Endodermal cell (in vitro differentiated cells): ENCODE measurements at places on chromosomes 2 and 18. TPM values are rescaled to one million over a fixed set of nuclear protein-coding genes. Genes with fewer than 3 reads are reported as not detected.

DNA sequence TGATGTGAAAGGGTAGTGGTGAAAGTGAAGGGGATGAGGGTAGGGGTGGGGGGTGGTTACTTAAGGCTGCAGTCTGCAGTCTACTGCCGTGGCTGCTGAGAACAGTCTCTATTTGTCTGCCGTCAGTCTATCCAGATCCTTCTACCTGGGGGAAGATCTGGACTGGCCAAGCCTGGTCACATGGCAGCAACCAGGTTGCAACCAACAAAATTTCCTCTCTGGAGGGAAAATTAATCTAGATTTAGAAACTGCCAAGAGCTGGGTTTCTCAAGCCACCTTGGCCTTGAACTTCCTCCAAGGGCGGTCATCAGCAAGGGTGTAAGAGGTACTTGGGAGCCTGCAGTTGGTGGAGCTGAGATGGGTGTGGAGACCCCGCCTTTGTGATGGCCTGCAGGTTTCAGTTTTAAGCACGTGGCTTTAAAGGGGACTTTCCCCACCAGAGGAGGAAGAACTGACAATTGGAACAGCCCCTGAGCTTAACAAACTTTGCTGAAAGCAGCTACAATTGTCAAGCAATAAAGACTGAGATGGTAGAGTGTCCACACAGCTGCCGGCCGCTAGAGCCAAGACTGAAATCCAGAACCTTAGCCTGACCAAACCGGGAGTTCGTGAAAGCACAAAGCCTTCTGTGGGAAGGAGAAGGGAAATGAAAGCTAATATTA is 31.4 kb upstream of the KCMF1 start:
- no peaks in the 10 kb centered on the region for H3K4me1 ChIP-seq
- no peak overlapping the region for H3K4me3 ChIP-seq
- H3K27me3 ChIP-seq = no peaks in the 10 kb centered on the region
- no peak for DNase-seq
- no peaks in the 10 kb centered on the region for H3K36me3 ChIP-seq
- H3K27ac ChIP-seq = no peak overlapping the region

GRCh38 chr2:48722391-48722790 is 33.1 kb downstream of the LHCGR start:
- H3K36me3 ChIP-seq = no peaks in the 10 kb centered on the region
- H3K4me3 ChIP-seq = no peak overlapping the region
- no peaks in the 10 kb centered on the region for H3K4me1 ChIP-seq
- H3K27ac ChIP-seq = no peak overlapping the region

Gene LRPPRC
- 108 to 121 TPM (median 117 TPM) in 3 replicates for total RNA-seq

DNA sequence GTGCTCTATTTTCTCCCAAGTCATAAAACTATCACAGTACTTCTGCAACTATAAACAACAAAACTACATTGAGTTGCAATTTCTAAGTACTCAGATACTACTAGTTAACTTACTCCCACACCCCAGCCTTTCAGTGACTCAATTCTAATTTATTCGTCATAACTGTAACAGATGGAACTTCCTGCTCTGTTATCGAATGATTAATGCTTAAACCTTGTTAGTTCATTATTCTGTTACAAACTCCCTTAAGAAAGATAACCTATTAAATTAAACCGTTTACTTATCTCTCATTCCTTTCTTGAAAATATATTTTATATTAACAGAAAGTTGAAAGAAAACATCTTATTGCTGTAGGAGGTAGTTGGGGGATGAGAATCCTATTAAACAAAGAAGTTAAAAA is 17.0 kb downstream of the TNFAIP6 start:
- no peak overlapping the region for H3K27ac ChIP-seq
- H3K36me3 ChIP-seq = no peaks in the 10 kb centered on the region
- no peaks in the 10 kb centered on the region for H3K27me3 ChIP-seq
- no peaks in the 10 kb centered on the region for H3K4me1 ChIP-seq
- DNase-seq = no peak

- no peak overlapping the region for H3K27ac ChIP-seq
- H3K27me3 ChIP-seq = no peaks in the 10 kb centered on the region
- no peak for DNase-seq
- no peaks in the 10 kb centered on the region for H3K4me1 ChIP-seq
Measured at GRCh38 chr2:212987492-212987891, 163.9 kb downstream of the IKZF2 start.

Gene UGT1A8
- total RNA-seq = 0.09 TPM in 1 of 2 replicates, not detected in the other

DNA sequence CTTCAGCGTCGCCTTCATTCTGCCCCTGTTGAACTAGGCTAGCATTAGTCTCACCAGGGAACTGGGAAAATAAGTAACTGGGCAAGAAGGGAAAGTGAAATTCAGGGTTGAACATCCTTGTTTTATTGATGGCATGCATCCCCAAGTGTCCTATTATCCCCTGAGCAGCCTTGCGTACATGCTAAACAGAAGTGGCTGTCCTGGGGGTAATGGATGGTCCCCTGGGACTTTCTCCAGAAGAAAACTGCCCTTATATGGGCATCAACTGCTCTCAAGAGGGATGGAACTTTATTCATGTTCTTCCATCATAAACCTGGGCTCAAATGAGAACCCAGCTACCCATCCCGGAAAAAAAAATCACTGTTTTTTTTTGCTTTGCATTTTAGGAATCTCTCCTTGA is 11.8 kb upstream of the SMIM21 start:
- no peak overlapping the region for H3K4me3 ChIP-seq
- H3K27me3 ChIP-seq = no peaks in the 10 kb centered on the region
- no peaks in the 10 kb centered on the region for H3K4me1 ChIP-seq

Gene MYO5B
- 12.0 to 13.8 TPM (median 12.2 TPM) in 3 replicates for total RNA-seq

GRCh38 chr2:230669386-230669950 is 43.2 kb upstream of the CAB39 start:
- H3K27ac ChIP-seq = no peak overlapping the region
- peaks cover 4% of the 10 kb centered on the region for H3K27me3 ChIP-seq
- DNase-seq = peak; percentile 22
- H3K4me1 ChIP-seq = peaks cover 6% of the 10 kb centered on the region

- no peak overlapping the region for H3K4me3 ChIP-seq
- no peaks in the 10 kb centered on the region for H3K4me1 ChIP-seq
Measured at GRCh38 chr2:15949126-15949525, 8.8 kb downstream of the MYCN start.

DNA sequence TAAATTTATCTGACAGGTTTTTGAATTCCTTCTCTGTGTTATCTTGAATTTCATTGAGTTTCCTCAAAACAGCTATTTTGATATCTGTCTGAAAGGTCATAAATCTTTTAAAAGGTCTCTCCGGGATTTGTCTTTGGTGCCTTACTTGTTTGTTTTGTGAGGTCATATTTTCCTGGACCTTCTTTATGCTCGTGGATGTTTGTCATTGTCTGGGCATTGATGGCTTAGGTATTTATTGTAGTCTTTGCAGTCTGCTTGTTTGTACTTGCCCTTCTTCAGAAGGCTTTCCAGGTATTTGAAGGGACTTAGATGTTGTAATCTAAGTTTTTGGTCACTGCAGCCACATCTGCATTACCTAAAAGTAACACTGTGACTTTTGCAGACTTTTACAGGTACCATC is 355.2 kb downstream of the PARD3B start:
- no peak overlapping the region for H3K27ac ChIP-seq
- H3K27me3 ChIP-seq = no peaks in the 10 kb centered on the region

Gene SNTG2
- total RNA-seq = 11.6 and 11.9 TPM in 2 replicates

Gene KHK
- 3.3 and 6.0 TPM in 2 replicates for total RNA-seq

- peaks cover 9% of the 10 kb centered on the region for H3K4me1 ChIP-seq
- H3K27me3 ChIP-seq = no peaks in the 10 kb centered on the region
- no peak for DNase-seq
- no peaks in the 10 kb centered on the region for H3K36me3 ChIP-seq
- no peak overlapping the region for H3K4me3 ChIP-seq
Measured at GRCh38 chr2:17589406-17590035, 49.0 kb downstream of the VSNL1 start.

DNA sequence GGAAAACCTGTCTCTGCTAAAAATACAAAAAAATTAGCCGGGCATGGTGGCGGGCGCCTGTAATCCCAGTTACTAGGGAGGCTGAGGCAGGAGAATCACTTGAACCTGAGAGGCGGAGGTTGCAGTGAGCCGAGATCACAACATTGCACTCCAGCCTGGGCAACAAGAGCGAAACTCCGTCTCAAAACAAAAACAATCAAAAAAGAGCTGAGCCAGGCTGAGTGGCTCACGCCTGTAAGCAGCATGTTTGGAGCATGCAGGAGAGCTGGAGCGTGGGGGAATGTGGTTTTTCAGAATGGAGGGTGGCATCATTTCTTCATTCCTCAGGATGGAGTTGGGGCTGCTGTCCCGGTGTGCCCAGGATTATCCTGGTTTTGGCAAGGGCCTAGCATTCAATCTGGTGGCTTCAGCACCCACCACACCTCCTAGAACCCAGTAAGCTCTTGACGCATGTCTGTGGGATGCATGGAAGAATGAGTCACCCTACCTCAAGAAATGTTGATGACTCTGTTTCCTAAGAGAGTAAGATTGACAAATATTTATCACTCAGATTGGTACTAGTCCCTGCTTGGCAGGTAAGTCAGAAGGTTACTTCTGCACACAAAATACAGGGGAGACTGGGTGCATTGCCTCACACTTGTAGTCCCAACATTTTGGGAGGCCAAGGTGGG is 90.2 kb upstream of the ODC1 start:
- no peaks in the 10 kb centered on the region for H3K4me1 ChIP-seq
- no peaks in the 10 kb centered on the region for H3K27me3 ChIP-seq
- H3K36me3 ChIP-seq = no peaks in the 10 kb centered on the region
- no peak overlapping the region for H3K4me3 ChIP-seq

Gene GALR1
- total RNA-seq = 0.05 TPM in 1 of 3 replicates, not detected in the others

DNA sequence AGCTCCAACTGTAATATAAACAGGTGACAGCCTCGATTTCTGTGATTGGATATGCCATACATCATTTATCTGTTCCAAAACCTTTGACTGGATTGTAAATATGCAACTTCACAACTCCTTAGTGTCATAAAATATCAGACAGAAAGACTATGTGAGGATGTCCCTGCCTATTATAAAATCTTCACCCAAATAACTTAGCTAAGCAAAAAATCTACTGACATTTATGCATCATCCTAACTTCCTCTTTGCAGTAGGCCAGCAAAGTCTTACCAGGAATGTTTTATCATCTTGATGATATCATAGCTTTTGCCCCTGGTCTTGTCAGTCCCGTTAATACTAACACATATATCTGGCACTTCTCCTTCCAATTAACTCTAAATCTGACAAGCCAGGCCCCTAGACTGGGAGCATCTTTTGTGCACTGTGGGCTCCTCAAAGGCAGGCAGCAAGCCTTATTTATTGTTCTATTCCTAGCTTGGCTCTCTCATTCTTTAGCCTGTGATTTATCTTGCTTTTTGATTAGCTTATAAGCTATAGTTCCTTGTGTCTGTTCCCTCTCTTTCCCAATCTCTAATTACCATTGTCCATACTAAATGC is 356.5 kb upstream of the HNMT start:
- no peak overlapping the region for H3K4me3 ChIP-seq
- no peaks in the 10 kb centered on the region for H3K36me3 ChIP-seq
- no peak for DNase-seq
- H3K27ac ChIP-seq = no peak overlapping the region

- no peaks in the 10 kb centered on the region for H3K36me3 ChIP-seq
- H3K4me1 ChIP-seq = no peaks in the 10 kb centered on the region
- H3K4me3 ChIP-seq = no peak overlapping the region
- no peaks in the 10 kb centered on the region for H3K27me3 ChIP-seq
- DNase-seq = no peak
- no peak overlapping the region for H3K27ac ChIP-seq
Measured at GRCh38 chr18:13481820-13482617, 244.3 kb downstream of the FAM210A start.

Gene SH3RF3
- 0.99 to 1.5 TPM (median 1.4 TPM) in 3 replicates for total RNA-seq

GRCh38 chr18:50315100-50315871 is 27.8 kb upstream of the CXXC1 start:
- H3K27ac ChIP-seq = no peak overlapping the region
- no peak for DNase-seq
- peaks cover 5% of the 10 kb centered on the region for H3K27me3 ChIP-seq

Gene NGEF
- 2.8 to 3.9 TPM (median 2.9 TPM) in 3 replicates for total RNA-seq

Gene COL4A3
- 2.1 and 2.4 TPM in 2 replicates for total RNA-seq

Gene DYNC2LI1
- 17.1 and 17.2 TPM in 2 replicates for total RNA-seq

Gene SPATA3
- not detected in 2 replicates for total RNA-seq

DNA sequence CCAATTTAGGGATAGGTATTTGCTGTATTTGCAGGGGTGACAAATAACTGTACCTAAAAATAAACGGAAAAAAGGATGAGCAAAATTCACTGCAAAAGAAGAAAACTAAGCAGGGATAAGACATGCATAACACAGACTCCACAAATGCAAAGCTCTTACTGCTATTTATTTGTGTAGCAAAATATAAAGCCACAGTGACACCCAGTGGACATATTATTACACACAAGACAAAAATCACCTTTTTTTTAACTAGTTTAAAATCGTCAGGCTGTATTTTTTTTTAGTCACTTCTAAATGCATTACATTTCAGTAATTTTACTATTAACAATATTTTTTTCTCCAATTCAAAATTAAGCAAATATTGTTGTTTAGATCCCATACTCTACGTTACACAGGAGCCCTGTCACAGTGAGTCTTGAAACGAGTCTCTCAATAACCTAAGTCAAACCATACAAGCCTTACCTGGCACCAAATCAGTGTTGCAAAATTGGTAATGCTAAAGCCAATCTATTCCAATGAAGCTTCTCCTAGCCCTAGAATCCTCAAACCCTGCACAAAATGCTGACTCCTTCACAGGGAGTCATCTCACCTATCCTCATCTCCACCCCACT is 23.7 kb downstream of the METTL4 start:
- peaks cover 29% of the 10 kb centered on the region for H3K36me3 ChIP-seq
- H3K4me3 ChIP-seq = no peak overlapping the region
- H3K4me1 ChIP-seq = no peaks in the 10 kb centered on the region
- H3K27ac ChIP-seq = no peak overlapping the region

GRCh38 chr2:238231251-238231793 is 8.5 kb downstream of the HES6 start:
- H3K36me3 ChIP-seq = no peaks in the 10 kb centered on the region
- DNase-seq = peak; percentile 91
- H3K27me3 ChIP-seq = peaks cover 23% of the 10 kb centered on the region

- no peaks in the 10 kb centered on the region for H3K36me3 ChIP-seq
- H3K4me1 ChIP-seq = no peaks in the 10 kb centered on the region
- H3K4me3 ChIP-seq = no peak overlapping the region
- DNase-seq = no peak
- peaks cover 90% of the 10 kb centered on the region for H3K27me3 ChIP-seq
Measured at GRCh38 chr2:98764499-98764898, 33.6 kb upstream of the MGAT4A start.

GRCh38 chr2:46252891-46253659 is 44.1 kb upstream of the EPAS1 start:
- no peak overlapping the region for H3K27ac ChIP-seq
- H3K4me1 ChIP-seq = no peaks in the 10 kb centered on the region
- DNase-seq = no peak
- no peaks in the 10 kb centered on the region for H3K27me3 ChIP-seq
- H3K4me3 ChIP-seq = no peak overlapping the region

DNA sequence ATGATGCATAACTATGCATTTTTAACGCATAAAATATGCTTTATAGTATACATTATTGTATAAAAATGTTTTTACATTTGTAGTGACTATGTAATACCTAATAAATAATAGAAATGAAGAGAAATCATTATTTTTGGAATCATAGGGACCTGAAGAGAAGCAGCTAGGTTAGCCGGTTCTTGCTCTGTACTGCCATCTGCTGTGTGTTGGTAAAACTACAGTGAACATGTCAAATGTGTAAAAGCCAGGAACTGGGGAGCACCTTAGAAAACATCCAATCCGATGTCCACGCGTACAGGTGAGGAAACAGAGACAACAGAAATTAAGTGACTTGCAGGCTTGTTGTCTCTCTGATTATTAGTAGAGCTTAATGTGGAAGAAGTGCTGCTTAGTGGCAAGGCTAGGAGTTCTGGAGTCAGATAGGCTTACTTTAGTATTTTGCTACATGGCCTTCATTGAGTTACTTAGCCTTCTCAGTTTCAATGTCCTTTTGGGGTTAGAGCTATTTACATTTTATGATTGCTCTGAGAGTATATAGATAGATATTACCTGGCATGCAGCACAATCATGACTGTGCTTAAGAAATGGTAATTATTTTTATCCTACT is 386.5 kb downstream of the DLGAP1 start:
- no peak overlapping the region for H3K27ac ChIP-seq
- no peaks in the 10 kb centered on the region for H3K36me3 ChIP-seq
- H3K4me1 ChIP-seq = no peaks in the 10 kb centered on the region
- H3K27me3 ChIP-seq = no peaks in the 10 kb centered on the region
- peak; percentile 78 for DNase-seq
